ENCODE measurements at places on chromosomes 13 and 19.

DNA sequence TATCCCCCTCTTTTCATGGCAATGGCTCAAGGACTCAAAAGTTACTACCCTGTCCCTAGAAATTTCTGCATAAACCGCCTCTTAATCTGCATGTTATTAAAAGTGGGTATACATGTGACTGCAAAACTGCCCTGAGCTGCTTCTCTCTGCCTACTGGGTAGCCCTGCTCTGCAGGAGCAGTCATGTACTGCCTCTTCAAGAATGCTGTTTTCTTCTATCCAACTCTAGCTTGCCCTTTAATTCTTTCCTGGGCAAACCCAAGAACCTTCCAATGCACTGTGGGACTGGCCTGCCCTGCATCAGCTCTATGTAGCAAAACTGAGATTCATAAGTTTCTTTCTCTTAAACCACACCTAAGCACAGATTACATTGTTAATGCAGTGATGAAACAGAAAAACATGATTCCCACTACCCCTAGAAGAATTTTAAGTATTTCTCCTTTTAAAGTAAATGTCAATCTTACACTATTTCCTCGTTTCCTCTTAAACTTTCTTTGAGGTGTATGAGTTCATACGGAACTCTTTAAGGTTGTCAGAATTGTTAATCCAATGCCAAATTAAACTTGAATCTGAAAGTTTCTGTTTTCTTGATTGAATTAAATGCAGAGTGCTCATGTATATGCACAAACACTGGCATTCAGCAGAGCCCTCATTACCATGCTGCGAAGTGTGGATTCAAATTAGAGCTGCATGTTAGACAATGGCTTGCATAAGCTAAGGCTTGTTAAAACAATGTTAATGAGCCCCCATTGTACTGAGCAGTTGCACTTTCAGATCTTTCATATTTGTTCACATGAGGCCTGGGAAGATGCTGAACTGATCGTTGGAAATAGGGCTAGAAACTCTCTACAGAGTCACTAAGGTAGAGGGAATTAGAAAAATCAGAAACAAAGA lies 669.9 kb upstream of the PCDH20 start:
- no peak for DNase-seq

GRCh38 chr13:52850396-52851136 lies 2.1 kb upstream of the PCDH8 start:
- peak; percentile 56 for DNase-seq

DNA sequence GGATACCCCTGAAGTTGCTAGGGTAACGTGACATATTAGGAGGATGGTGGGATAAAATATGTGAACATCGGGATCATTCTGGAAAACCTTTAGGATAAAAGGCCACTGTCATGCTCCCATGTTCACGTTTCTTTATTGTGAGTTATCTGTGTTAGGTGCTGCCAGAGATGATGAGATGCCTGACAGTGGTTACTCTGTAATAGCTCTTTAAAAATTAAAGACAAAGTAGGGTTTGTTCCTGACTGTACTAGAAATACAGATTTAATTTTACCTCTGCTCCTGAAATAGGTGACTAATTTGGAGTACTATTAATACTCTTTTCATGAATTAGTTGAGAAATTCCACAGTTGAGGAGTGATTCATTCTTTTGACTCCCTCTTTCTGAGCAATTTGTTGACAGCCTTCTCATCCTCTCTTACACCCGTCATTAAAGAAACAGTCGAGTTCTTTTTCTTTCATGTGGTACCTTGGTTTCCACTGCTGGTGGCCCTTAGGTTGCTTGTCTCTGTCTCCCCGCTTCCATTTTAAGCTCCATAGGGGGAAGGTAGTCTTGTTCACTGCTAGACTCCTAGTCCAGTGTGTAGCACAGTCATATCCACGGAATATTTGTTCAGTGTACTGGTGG lies 28.4 kb downstream of the SAE1 start:
- DNase-seq, result peak; percentile 21

DNA sequence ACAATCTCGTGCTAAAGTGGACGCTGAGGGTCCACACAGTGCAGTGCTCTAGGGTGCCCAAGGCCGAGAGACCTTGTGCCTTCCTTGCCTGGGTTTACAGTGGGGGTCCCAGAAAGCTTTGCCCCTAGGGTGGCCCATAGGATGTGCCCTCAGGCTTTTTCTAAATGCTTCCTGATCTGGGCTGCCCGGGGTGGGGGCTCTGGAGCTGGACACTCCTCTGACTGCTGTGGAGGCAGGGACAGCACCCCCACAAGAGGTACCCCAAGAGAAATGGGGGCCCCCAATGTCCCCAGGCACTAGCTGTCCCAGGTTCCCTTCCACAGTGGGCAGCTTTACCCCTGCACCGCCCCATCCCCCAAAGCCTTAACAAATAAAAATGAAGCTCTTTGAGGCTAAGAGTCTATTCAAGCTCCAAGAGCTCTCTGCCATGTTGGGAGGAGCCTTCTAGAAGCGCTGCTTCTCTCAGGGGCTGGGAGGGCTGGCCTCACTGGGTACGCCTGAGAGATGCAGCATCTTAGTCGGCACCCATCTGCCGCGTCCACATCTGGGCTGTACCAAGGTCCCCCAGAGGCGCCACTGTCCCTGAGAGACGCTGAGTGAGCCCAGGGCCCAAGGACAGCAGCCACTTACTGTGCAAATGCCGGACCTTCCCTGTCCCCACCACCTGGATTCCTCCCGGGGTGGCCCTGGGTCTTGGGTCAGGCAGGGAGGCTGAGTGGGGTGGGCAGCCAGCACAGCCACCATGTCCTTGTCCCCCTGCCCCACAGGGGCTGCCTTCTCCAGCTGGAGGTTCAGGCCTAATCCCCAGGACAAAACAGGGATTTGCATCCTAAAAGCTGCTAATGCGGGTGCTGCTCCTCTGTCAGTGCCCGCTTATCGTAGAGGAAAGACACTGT lies 27.4 kb downstream of the CEBPA start:
- no peak for DNase-seq

DNA sequence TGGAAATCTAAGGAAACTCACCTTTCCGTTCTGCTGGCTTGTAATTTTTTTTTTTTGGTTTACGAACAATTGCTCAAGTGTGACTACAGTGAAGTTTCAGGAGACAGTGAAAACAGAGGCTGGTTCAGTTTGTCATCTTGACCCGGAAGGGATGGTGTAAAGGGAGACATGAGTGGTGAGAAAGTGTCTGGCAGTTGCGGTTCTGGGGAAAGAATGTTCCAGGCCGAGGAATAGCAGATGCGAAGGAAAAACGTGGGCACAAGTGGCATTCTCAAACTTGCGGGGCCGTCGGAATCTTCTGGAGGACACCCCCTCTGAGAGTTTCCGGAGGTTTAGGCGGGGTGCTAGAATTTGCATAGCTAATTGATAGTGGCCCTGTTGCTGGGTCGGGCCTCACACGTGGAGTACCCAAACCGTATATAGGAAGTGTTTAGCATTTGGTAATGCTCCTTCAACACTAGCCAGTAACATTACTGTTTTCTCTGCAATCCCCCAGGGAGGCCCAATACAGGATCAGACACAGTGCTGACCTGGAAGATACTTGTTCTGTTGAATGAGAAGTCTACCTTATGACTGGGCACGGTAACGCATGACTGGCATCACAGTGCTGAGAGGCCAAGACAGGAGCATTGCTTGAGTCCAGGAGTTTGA lies 2.8 kb upstream of the TNFSF9 start:
- DNase-seq, result no peak

DNA sequence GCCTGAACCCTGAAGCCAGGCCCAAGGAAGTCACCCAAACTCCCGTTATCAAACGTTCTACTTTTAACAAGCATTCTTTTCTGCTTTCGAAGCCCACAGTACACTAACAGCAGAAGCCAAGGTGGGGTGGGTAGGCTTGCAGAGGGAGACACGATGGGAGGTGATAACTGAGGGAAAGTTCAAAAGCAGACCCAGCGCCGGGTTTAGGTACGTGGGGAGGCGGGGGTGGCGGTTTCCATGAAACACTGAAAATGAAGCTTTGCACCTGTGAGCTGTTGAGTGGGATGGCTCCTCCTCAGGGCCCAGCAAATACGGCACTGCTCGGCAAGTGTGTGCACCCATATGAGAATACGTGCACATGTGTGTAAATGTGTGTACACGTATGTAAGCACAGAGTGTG lies 49.8 kb downstream of the KLF2 start:
- DNase-seq, result no peak

DNA sequence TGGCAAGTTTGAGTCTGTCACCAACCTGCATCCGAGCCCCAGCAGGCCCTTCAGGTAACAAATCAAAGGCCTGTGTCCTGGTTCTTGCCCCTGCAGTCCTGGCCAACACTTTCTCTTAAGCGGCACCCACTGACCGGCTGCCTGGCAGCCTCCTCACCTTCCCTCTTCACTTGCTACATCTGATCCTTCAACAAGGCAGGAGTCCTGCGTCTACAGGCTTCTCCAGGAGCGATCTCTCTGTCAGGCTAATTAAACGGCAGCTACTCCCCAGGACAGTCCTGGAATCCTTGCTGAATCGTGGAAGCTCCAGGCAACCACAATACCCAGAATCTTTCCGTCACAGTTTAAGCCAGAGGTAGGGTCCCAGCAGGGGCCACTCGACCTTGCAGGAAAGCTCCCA lies 41.1 kb upstream of the GAS6 start:
- DNase-seq, result no peak

DNA sequence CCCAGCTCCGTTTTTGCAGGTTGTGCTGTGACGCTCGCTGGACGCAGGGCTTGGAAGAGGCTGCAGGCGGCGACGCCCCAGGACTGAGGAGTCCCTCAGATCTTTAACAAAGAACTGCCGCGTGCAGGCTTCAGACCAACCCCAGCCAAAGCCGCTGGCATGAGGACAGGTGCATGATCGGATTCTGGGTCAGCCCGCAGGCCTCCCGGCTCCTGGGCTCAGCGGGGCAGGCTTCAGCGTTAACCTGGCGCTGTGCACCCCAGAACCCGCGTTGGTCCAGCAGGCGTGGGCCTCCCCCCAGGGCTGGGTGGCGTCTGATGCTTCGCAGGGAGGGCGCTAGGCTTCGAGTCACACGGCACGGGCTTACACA lies 920 bp upstream of the TIMM13 start:
- no peak for DNase-seq

DNA sequence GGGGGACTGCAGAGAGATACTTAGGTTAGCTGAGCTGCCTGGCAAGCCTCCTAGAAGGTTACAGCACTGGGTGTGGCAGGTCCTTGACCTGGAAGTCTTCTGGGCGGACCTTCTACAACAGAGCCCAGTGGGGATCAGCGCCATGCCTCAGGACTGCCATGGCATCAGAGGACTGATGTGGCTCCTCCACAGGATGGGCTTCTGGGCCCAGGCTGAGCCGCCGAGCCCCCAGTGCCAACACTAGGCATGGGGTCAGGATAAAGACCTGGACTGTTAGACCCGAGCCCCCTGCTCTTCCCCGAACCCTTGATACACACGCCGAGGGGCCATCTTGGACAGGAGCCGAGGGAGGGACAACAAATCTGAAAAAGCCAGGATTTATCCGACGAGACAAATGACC lies 64.0 kb upstream of the SOX21 start:
- DNase-seq, result no peak

GRCh38 chr19:28715157-28715556 lies 497.8 kb downstream of the UQCRFS1 start:
- DNase-seq, result no peak

DNA sequence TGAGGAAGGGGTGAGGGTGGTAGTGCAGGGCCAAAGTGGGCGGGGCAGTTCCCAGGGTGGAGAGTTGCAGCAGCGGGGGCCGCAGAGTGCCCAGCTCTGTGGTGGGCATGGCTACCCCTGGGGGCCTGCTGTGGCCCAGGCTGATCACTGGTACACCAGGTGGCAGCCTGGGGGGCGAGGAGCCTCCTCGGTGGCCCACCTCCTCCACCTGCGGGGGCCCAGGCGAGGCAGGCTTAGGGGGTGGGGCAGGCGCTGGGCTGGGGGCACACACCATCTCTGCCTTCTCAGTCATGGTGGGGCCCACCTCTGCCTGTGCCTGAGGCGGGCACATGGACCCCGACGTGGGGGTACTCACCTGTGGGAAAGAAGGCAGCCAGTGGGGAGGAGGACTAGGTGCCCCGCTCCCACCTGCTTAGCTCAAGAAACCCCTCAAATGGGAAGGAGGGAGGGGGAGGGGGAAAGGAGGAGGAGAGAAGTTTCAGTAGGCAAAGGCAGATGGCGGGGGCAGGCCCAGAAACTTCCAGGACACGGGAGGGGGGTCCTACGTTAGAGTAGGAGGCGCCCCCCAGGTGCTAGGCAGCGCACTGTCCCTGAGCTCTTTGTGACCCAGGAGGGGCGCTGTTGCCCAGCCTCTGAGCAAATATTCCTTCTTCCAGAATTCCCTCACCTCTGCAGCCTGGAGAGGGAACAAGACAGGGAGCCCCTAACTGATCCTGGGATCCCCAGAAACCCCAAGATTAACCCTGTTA lies 1.6 kb downstream of the LYL1 start:
- no peak for DNase-seq

DNA sequence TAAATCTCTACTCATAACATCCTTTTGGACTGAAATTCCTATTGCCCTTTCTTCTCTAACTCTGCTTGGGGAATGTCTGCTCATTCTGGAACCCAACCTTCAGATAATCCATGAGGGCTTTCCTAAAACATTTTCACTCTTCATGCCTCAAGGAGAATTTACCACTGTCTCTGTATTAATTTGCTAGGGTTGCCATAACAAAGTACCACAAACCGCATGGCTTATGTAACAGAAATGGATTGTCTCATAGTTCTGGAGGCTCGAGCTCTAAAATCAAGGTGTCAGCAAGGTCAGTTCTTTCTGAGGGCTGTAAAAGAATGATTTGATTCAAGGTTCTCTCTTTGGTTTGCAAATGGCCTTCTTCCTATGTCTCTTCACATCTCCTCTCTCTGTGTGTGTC lies 209.7 kb downstream of the LACC1 start:
- no peak for DNase-seq

DNA sequence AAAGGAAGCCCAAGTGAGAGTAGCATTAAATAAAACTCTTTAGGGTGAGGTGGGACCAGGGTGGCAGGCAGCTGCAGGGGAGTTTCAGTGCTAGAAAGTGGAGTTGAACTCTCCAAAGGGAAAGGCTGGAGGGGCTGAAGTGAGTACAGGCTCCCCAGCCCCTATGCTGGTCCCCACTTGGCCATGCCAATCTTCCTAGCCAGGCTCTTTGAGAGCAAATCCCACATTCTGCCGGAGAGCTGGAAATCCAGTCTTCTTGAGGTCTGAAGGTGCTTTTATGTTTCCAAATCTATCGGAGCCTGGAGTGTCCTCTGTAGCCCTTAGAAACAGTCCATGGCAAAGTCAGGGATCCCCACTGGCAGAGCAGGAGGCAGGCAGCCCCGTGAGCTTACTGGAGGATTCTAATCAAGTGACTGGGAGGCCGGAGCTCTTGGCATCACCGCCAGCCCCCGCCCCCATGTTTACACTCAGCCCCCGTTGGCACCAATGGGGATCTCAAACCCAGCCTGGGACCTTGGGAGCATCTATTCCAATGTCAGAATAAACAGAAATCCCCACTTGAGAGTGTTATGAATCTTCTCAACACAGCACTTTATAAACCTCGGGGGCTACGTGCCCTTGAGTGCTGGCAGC lies 18.3 kb downstream of the ZNF536 start:
- DNase-seq, result no peak

DNA sequence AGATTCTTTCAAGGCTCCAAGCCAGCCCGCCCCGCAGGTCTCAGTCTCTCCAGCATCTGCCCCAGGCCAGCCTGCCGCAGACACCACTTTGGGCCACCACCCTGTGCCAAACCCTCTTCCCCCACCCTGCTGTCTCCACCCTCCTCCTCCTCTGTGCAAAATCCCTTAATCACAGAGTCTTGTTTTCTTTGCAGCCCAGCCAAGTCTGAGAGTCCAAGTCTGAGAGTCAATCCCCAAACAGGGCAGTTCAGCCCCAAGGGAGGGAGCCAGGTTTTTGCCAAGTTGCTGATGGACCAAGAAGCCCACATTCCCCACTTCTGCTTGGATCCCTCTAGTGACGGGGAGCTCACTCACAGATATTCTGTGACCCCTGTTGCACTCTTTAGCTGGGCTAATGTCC lies 3.1 kb downstream of the ADAMTS10 start:
- DNase-seq, result no peak

GRCh38 chr13:43284162-43284561 lies 260.8 kb downstream of the DNAJC15 start:
- no peak for DNase-seq

Measured in T-helper 1 cell (primary cell).